Stimulated activated CD8-positive, alpha-beta memory T cell treated with anti-CD3 and anti-CD28 coated beads, Interleukin-12 subunit alpha, Interleukin-12 subunit beta, amount 100 ng/mL, for 4 hours (primary cell): ENCODE measurements at places on chromosomes 12 and 14.

DNA sequence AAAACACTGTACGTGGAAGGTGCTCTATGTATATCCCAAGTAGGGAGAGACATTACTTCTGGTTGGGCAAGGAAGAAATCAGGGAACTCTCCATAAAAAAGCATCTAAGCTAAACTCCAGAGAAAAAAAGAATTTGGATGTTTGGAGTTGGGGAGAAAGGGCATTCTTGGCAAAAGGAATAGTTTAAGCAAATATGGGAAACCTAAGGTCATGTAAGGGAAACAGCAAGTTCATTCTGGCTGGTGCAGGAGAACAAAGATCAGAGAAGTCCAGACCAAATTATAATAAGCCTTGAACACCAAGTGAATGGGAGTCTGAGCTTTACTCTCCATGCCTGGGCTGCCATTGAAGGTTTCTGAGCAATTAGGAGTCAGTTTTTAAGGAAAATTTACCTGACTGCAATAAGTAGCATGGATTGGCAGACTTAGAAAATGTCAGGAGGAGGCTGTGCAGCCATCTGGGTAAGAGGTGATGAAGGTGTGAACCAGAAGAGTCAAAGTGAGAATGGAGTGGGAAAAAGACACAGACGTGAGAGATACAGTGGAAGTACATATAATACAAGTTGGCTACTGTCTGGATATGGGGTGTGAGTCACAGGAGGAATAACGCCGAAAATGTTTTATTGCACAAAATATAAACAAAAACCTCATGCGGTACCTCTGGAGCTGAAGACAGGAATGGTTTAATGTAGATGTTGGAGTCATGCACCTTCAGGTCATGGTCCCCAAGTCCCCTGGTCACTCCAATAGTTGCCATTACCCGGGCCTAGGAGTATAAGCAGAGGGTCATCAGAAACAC is 222.6 kb downstream of the MON2 start:
- DNase-seq, result no peak

DNA sequence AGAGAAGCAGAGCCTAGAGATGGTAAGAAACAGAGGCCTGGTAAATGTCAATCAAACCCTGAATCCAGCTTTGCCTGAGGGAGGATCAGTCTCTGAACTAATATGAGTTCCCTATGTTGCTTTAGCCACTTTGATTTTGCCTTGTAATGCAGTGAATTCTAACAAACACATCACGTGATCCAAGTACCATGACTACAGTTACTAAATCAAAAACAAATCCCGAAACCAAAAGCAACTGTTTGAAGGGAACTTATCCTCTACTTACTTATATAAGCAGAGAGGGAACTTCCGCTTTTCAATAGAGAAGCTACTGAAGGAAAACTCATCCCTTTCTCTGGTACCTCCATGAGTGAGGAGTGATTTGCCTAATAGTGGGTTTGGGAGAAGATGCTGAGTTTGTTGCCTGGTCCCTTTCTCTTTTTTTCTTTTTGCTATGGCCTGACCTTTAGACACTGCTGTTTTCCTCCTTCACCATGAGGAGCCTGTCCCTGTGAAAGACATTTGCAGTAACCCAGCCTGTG is 7.7 kb upstream of the PPTC7 start:
- no peak for DNase-seq

GRCh38 chr12:2226641-2227040 is 173.9 kb downstream of the CACNA1C start:
- DNase-seq, result no peak

DNA sequence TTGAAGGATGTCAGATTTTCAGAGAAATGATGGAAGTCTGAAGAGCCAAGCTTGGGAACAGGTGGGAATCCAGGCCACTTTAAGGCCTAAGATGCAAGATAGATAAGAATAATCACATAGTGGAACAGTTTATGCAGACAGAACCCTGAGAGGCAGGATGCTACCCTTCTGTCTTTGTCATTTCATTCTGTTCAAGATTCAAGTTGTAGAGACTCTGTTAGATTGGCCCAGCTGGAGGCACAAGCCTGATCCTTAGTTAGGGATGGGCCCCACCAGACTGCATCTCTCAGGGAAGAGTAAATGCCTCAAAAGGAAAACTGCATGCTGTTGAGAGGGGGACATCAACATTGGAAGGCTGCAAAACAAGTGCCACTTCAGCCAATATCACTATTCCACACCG is 287.0 kb downstream of the PCNX1 start:
- no peak for DNase-seq

DNA sequence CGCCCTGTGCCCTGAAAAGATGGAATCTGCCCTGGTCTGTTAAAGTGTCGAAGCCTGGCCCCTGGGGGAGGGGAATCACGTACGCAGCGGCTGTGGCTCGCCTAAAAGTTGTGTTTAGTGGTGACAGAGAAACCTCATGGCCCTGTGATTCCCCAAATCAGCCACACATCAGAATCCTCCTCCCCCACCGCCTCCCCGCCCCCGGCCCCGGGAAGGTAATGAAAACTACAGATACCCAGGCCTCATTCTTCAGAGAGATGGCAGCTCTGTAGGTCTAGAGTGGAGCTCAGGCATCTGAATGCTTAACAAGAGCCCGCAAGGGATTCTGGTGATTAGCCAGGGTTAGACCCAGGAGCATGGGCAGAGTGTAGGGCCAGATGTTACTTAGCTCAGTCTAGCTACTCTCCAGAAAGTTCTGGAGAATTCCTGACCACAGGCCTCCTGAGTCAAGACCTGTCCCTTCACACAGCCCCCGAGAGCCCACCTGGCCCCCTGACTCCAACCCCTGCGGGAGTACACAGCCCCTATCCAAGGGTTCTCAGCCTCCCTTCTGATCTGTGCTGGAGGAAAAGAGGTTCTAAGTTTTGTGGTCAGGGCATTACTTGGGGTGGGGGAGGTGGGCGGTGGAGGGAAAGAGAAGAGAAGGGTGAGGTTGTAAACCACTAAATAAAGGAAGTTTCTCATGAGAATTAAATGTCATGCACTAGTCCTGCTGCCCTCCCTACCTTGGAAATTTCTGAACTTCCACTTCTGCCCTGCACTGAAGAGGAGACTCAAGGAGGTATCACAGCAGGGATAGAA is 114.8 kb downstream of the PLXNC1 start:
- peak; percentile 53 for DNase-seq

- DNase-seq, result no peak
Measured at GRCh38 chr12:5485454-5485853, 53.5 kb downstream of the NTF3 start.

- DNase-seq, result no peak
Measured at GRCh38 chr12:115013236-115013981, 329.4 kb upstream of the TBX3 start.

GRCh38 chr12:41460906-41461305 is 272.8 kb downstream of the PDZRN4 start:
- no peak for DNase-seq

- DNase-seq, result no peak
Measured at GRCh38 chr14:34733245-34733644, 18.9 kb upstream of the CFL2 start.

- no peak for DNase-seq
Measured at GRCh38 chr14:41899416-41899815, 292.7 kb downstream of the LRFN5 start.

DNA sequence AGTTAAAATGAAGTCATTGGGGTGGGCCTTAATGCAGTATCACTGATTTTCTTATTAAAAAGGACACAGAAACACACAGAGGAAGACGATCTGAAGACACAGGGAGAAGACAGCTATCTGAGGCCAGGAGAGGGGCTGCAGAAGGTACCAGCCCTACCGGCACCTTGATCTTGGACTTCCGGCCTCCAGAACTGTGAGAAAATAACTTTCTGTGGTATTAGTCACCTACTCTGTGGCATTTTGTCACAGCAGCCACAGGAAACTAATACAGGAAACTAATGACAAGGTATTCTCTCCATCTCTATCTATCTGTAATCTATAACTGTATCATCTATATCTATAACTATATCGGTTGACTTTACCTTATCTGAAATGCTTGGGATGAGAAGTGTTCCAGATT is 1149.5 kb downstream of the BCL11B start:
- no peak for DNase-seq

GRCh38 chr14:103891667-103892215 is 36.5 kb upstream of the TDRD9 start:
- DNase-seq, result no peak

DNA sequence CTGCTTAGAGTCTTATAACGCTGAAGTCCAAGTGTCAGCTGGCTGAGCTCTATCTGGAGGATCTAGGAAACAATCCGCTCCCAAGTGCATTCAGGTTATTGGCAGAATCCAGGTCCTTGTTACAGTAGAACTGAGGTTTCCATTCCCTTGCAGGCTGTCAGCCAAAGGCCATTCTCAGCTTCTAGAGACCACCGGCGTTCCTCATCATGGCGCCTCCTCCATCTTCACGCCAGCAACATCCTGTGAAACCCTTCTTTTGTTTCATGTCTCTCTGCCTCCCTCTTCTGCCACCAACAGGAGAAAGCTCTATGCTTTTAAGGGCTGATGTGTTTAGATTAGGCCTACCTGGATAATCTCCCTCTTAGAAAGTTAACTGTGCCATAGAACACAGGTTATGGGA is 133.0 kb upstream of the RASSF8 start:
- no peak for DNase-seq

DNA sequence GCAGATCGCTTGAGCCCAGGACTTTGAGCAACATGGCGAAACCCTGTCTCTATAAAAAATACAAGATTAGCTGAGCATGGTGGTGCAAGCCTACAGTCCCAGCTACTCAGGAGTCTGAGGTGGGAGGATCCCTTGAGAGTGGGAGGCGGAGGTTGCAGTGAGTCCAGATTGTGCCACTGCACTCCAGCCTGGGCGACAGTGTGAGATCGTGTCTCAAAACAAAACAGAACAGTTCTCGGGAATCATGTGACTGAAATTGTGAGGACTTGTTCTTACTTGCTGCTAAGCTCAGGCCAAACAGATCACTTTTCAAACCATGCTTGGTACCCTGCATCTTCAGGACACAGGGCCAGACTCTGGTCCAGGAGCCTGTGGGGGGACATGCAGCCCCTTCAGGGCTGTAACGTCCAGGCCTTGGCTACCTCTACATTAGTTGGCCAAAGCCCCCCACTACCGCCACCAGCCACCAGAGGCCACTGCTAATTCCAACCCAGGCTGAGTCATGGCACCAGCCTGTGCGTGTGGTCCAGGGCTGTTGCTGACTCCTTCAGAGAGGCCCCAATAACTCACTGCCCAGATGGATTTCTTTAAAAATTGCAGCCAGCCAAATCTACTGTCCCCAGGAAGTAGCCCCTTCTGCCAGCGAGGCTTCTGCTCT is 33.4 kb upstream of the SYNDIG1L start:
- no peak for DNase-seq

DNA sequence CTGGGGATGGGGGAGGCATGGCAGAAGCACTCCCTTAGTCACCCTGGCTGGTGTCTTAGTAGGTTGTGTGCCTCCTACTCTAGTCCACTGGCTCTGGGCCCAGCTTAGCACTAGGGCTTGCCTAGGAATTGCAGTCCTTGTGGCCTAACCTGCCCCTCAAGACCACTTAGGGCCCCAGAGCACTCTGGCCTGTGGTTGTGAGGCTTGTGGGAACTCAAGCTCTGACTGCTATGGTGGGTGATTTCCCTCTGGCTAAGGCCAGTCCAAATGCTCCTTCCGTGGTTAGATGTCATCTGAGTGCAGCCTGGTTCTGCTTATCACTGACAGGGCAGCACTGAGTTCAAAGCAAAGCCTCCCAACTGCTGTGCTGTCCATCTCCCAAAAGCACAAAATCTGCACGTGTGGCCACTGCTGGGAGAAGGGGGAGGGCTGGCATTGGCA is 20.2 kb downstream of the FGD4 start:
- DNase-seq, result no peak

DNA sequence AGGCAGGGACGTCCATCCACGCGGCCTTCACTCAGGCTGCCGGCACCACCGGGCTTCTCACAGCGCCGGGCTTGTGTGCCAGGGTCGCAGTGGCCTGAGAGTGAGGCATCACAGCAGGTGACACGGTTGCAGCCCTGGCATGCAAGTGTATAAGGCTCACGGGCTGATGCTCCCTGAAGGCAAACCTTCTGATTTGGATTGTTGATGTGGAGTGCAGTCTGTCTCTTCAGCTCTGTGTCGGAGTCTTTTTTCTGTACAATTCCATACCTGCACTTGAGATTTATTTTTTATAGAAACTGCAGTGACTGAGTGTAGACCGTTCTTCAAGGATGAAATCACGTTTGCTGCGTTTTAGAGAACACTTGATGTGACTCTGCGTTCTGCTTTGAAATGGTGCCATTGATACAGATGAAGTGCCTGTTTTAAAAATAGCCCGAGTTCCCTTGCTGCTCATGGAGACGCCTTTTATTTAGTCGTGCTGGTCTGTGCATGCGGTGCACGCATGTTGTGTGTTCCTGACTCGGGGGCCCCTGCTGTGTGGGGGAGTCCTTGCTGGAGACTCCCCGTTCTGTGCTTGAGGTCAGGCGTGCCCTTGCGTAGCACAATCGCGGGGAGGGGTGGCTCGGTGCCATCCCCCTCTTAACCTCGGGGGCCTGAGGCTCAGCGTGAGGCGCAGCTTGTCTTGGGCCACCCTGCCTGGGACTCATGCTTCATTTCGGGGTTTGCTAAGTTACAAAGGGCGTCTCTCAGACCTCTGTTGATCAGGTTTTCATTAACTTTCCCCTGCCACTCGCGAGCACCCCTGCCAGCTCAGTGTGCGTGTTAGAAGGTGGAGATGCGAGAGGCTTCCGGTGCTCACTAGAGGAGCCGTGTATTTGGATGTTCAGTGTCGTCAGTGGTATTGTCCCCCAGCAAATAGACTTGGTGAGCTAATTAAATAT is 21.6 kb upstream of the AMN start:
- no peak for DNase-seq

- no peak for DNase-seq
Measured at GRCh38 chr12:64229240-64229639, 7.1 kb upstream of the KICS2 start.

- DNase-seq, result no peak
Measured at GRCh38 chr12:47885566-47885965, 19.2 kb downstream of the VDR start.

- DNase-seq, result no peak
Measured at GRCh38 chr12:77239617-77240016, 174.2 kb upstream of the E2F7 start.

DNA sequence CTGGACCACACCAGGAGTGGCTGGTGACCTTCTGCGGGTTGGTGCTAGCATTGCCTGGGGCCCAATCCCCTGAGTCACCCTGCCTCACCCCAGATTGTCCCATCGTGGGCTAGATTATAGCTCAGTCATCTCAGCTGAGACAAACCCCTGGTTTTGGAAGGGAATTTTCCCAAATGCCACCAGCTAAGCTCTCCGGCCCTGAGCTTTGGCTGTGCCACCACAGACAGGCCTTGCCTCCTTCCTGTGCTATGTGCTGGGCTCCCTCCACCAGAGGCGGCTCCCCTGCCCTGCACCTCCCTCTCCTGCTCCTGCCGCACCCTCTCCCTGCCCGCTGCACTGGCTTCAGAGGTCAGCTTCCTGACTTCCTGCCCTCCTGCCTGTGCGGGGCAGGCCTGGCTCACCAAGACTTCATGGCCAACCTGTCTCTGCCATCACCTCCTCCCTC is 196.3 kb downstream of the TSPAN9 start:
- DNase-seq, result no peak

- DNase-seq, result no peak
Measured at GRCh38 chr12:108390495-108391203, 51.5 kb upstream of the CMKLR1 start.

- DNase-seq, result no peak
Measured at GRCh38 chr12:13135371-13136178, 32.1 kb upstream of the GSG1 start.
